ENCODE measurements at places on chromosomes 7 and 10.

DNA sequence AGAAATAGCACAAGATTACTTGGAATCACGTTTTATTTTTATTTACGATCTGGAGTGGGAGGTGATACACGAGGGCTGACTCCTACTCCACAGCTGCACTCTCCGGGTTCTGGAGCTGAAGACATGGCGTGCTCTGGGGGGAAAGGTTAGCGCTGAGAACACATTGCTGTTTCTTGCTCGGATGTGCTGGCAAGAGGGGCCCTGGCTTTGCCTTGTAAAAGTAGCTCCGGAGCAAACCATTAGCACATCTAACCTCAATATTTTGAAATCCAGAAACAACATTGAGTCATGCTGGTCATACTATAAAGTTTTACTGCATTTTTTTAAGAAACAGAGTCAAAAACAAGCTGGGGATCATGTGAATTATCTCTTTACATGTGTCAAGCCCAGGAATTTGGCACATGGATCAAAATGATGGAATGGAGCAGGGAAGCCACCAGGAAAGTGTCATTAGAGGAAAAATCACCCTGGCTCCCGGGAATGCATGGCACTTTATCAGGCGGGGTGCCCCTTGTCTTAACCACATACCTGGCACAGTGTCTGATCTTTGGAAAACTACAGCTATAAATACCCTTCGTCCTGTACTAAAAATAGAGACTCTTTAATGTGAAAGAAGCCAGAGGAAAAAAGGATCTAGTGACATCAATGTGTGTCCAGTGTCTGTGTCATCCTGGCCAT is 31.6 kb upstream of the LYZL1 start:
- DNase-seq: no peak

DNA sequence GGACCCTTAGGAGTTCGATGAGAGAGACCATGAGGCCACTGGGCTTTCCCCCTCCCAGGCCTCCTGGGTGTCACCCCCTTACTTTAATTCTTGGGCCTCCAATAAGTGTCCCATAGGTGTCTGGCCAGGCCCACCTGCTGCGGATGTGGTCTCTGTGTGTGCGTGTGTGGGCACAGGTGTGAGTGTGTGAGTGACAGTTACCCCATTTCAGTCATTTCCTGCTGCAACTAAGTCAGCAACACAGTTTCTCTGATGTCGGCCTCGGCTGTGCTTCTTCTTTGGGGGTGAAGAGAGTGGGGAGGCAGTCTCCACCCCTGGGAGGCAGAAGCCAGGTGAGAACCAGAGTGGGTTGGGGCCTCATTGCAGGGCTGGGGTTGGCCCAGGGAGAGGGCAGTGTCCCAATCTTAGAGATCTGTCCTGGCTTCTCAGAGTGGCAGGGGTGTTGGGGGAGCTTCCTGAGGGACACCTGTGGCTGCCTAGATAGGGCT is 1.5 kb downstream of the PVRIG start:
- peak; percentile 26 for DNase-seq

- no peak for DNase-seq
Observed at GRCh38 chr10:11264296-11265048, 246.8 kb downstream of the CELF2 start.

GRCh38 chr10:79475877-79476276 is 30.5 kb upstream of the ZCCHC24 start:
- DNase-seq: no peak

DNA sequence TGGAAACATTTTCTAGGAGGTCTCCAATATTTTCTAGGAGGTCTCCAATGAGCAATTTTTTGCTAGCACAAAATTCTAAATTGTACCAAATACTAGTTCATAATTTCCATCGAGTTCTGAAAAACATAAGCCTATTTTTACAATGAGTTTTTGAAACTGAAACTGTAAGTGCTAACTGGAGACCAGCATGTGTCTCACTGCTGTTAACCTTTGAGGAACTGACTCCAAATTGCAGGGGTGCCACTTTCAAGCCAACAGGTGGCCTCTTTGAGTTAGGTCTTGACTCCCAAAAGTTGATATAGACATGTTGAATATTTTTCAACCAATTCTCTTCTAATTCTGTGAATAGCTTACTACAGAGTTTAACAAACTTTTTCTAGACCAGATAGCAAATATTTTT is 58.8 kb downstream of the CAV1 start:
- DNase-seq: no peak

- DNase-seq: no peak
Observed at GRCh38 chr7:32428546-32428945, 61.6 kb downstream of the LSM5 start.

DNA sequence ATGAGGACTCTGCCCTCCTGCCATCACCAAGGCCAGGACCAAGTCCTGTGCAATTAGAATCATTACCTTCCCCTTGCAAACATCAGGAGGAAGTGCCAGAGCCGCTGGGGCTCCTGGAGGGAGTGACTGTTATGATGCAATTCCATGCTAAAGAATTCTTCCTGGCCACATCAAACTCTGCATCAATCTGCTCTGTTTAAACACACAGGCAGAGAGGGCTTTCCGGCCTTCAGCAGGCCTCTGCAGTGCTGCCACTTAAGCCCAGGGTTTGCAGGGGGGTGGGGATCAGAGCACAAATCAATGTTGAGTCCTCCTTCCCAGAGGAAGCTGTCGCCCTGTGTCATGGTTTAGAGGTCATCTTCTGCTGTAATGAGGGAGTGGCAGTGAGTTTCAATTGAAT is 58.1 kb downstream of the CTBP2 start:
- no peak for DNase-seq

DNA sequence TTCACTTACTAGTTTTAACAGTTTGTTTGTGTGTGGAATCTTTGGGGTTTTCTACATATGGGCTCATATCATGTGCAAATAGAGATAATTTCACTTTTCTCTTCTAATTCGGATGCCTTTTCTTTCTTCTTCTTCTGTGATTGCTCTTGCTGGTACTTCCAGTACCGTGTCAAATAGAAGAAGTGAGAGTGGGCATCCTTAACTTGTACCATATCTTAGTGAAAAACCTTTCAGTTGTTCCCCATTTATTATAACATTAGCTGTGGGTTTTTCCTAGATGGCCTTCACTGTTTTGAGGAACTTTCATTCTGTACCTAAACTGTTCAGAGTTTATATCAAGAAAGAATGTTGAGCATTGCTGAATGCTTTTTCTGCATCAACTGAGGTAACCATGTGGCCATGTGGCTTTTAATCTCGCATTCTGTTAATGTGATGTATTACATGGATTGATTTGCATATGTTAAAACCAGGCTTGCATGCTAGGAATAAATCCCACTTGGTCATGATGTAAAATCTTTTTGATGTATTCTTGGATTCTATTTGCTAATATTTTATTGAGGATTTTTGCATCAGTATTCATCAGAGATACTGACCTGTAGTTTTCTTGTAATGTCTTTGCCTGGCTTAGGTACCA is 78.7 kb downstream of the FAM107B start:
- no peak for DNase-seq

- no peak for DNase-seq
Observed at GRCh38 chr10:82628373-82628772, 753.4 kb downstream of the NRG3 start.

DNA sequence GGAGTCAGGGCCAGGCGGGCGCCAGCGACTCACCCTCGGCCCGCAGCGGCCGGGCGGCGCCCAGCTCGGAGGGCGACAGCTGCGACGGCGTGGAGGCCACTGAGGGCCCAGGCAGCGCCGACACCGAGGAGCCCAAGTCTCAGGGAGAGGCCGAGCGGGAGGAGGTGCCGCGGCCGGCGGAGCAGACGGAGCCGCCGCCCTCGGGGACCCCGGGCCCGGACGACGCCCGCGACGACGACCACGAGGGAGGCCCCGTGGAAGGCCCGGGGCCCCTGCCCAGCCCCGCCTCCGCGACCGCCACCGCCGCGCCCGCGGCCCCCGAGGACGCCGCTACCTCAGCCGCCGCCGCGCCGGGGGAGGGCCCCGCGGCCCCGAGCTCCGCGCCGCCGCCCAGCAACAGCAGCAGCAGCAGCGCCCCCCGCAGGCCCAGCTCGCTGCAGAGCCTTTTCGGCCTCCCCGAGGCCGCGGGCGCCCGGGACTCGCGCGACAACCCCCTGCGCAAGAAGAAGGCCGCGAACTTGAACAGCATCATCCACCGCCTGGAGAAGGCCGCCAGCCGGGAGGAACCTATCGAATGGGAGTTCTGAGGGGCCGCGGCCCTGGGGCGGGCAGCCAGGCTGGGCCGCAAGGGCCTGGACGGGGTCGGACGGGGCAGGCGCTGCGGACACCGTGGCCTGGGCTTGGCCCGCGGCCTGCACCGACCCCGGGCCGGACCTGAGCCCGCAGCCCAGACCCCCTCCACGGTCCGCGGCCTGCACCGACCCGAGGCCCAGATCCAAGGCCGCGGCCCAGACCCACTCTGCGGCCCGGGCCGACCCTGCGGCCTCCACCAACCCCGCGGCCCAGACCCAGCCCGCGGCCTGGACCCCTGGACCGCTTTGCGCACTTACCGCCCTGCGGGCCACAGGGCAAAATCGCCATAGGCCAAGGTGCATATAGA is 37.9 kb upstream of the SH2B2 start:
- DNase-seq: no peak

DNA sequence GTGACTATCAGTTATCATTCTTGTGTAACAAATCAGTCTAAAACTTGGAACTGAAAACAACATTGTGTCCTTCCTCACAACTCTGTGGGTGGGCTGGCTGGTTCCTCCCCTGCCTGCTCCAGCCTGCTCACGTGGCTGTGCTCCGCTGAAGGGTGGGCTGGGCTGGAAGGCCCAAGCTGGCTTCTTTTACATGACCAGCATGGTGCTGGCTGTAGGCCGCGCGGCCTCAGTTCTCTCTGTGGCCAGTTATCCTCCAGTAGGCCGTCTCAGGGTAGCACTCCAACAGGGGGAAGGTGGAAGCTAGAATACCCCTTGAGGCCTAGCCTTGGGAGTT is 11.3 kb downstream of the ADAMTS14 start:
- no peak for DNase-seq

DNA sequence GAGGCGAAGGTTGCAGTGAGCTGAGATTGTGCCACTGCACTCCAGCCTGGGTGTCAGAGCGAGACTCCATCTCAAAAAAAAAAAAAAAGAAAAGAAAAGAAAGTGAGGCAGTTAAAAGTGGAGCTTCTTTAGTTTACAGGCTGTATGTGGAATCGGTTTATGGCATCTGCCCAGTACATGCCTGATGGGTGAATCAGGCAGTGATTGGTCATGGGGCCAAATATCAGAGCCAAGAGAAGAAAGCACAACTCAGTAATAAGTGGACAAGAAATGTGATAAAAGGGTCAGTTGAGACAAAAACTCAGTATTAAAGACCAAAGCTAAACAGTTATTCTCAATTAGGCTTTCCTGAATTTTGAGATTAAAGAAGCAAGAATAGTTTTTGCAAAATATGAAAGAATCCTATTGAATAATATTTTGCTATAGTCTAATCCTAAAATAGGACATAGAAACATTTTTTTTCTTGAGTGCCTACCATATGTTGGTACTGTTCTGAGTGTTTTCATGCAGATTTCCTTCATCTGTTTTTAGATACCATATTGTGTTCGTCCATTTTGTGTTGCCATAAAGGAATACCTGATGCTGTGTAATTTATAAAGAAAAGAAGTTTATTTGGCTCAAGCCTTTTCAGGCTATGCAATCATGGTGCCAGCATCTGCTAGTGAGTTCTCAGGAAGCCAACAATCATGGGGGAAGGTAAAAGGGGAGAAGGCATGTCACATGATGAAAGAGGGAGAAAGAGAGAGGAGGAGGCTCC is 14.4 kb downstream of the CDC14C start:
- no peak for DNase-seq

DNA sequence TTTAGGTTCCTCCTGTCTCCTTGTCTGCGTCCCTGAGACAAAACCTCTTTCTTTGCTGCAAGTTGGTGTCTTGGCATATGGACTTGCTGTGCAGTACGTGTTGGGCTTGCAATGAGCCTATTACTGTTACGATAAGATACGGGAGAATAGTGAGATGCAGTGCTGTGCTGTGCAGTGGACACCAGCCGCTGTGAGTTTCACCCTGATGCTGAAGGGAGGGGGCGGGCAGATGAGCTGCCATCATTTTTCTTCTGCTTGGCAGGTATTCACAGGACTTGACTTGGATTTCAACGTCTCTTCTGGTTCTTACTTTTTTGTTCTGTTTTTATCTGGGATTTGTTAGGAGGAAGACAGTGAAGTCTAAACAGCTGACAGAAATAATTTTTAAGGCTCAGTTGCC is 257.1 kb upstream of the PITRM1 start:
- no peak for DNase-seq

- no peak for DNase-seq
Observed at GRCh38 chr10:84423719-84424118, 95.3 kb downstream of the CCSER2 start.

DNA sequence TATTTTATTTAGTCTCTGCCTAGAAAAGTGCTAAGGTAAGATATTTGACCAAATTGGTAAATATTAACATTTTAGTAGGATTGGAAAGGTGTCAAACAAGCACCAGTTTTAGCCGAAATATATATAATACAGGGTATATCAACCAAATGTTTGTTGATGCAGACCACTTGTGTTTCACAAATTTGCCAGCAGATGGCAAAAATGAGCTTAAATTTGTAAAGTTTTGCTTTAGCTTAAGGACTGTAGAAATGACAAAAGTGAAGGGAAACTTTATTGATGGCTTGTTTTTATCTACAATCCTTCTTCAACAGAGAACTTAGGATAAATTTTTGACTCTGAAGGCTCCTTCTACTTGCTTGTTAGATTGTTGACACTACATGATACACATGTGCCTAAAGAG is 4.8 kb upstream of the POLR1F start:
- no peak for DNase-seq

- DNase-seq: no peak
Observed at GRCh38 chr10:7696545-7696944, 6.6 kb upstream of the ITIH2 start.

DNA sequence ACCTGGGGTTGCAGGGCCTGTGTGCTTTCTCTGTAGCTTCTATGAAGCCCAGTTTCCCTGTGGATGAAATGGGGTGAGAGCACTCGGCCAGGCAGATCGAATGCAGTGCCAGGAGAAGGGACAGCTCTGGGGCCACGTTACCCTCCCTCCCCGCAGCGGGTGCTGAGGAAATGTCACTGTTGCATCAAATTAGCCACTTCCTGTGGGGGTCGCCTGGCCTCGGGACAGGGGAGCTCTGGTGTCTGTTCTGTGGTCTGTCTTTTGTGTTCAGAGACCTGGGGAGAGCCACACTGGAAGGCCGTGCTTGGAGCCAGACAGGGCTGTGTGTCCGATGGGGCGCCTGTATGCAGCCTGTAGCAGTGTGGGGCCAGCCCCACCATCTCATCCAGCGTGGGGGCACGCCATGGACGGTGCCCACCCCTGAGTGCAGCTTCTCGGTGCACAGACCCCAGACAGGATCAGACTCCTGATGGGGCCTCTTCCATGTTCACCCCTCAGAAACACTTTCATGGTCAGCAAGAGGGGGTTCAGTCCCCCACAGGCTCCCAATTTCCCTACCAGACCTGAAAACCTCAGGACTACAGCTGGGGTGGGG is 13.6 kb downstream of the TTYH3 start:
- no peak for DNase-seq

- no peak for DNase-seq
Observed at GRCh38 chr7:144735505-144736276, 100.2 kb downstream of the TPK1 start.

DNA sequence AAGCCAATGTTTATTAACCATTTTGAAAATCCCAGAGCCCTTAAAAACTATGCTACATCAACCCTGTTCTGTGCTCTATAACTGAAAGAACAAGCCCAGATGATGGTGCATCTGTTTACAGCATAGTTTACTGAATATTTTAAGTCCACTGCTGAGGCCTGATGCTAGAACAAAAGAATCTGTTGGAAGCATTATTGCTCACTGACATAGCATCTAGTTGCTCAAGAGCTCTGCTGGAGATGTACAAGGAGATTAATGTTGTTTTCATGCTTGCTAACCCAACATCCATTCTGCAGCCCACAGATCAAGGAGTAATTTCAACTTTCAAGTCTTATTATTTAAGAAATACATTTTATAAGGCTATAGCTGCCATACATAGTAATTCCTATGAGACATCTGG is 181.3 kb upstream of the FEZF1 start:
- DNase-seq: no peak

Measured in stimulated activated CD8-positive, alpha-beta memory T cell treated with anti-CD3 and anti-CD28 coated beads, Interleukin-7, amount 100 ng/mL, for 1 hour (primary cell).